ENCODE measurements at places on chromosomes 7 and 10.

DNA sequence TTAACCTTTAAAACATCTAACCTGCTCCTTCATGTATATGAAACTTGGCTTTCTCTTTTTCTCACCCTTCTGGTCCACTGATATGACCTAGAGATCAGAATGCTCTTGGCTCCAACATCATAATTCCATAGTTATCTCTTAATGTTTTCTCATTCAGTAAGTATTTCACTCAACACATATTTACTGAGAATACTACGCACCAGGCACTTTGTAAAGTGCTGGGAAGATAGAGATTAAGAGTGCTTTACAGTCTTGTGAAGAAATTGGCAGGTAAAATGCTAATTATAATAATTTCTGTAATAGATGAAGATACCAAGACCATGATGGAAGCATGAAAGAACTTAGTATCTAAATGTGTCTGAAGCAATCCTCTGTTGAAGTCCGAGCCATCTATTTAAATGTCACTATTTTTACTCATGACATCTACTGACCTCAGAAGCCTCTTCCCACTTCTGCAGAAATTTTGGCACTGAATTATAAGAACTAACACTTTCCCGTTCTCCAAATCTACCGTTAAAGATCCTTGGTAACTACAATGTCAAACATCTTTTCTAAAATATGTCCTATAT lies 116.2 kb downstream of the HBP1 start:
- DNase-seq, result no peak

- DNase-seq, result no peak
Measured at GRCh38 chr10:79106256-79107050, 37.7 kb downstream of the ZMIZ1 start.

DNA sequence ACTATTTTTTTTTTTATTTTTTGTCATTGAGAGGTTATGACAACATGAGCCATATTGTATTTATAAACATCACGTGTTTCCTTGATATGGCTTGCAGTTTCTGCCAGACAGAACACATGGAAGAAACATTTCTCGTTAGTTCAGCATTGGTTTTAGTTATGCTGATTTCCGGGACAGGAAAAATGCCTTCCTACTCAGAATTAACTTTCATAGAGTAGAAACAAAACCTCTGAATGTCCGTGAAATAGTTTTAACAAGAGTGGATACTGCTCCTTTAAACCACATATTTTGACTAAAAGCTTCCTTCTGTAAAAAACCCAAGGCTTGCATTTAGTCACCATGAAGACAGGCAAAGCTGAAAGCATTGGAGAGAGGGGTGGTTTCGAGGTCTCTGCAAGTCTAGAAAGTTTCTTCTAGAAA lies 240.4 kb downstream of the KIAA1217 start:
- DNase-seq, result no peak

DNA sequence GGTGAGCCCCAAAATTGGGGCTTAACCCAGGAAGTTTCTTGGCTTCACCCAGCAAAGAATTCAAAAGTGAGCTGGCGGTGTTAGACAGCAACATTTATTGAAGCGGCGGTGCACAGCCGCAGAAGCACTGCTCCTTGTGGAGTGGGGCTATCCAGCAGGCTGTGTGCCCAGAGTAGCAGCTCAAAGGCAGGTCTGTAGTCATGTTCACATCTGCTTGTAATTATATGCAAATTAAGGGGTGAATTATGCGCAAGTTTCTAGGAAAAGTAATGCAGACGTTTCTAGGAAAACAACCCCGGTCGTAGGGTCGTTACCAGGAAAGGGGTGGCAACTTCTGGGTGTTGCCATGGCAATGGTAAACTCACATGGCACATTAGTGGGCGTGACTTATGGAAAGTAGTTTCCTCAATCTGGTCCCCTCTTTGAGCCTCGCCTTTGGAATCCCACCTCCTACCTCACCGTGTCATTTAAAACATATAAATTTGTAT lies 13.7 kb upstream of the KBTBD2 start:
- no peak for DNase-seq

- DNase-seq, result no peak
Measured at GRCh38 chr10:71921324-71922027, 42.7 kb upstream of the CHST3 start.

DNA sequence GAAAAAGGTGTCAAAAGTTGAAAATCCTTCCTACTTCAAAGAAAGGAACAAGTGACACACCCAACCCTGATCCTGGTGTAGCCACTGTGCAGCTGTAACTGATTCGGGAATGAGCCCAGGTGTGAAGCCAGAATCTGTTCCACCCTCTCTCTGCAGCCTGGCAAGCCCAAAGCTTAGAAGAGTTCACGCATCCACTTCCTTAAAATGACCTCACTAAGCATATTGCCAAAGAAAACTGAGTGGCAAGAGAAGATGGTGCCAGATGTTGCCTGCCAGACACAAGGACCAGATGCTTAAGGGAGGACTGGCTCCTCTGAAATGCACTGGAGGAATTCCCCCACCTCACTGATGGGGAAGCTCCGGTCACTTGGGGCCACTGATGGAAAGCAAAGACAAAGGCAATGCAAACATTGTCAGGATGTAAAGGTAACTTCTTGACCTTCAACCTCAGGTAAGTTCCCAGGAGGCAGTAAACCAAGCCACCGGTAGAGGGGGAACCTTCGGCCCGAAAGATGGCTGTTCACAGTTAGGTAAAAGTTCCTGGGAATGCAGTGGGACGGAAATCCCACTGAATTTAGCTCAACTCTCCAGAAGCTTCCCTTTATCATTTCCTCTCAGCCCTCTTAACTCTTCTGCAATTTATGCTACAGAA lies 554.9 kb downstream of the KCNMA1 start:
- no peak for DNase-seq

DNA sequence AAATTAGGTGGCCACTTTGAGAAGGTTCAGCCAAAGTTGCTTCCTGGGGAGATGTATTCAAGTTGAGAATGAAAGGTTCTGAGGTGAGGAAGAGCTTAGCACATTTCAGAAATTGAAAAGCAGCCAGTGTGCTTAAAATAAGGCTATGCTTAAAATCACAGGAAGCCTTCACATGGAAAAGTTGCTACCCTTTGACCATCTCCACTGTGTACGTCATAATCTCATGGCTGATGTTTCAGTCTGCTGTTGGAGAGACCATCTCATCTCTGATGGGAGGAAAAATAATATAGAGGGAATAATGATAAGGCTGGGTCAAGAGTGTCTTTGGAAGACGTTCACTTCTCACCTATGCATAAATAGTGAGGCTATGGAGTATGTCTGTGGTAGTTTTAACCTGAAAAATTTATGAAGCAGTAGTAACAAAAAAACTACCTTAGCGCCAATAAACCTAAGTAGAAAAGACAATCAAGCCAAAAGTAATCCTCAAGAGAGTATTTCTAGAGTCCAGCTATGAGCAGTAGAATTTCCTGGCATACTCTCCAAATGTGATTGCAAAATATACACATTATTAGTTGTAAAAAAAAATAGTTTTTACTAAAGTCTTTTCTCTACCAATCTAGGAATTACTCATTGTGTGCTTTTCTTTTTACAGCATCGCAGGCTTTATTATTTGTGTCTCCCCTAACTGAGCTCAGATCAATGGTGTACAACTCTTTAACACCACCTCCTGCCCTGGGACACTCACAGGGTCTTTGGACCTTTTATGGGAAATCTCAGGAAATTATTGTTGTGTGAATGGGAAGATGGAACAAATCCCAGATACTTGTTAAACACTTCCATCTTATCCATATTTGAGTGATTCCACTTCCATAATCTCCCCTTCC lies 435.2 kb upstream of the LRGUK start:
- no peak for DNase-seq

Measured in mesothelial cell of epicardium (in vitro differentiated cells).